ENCODE measurements at places on chromosomes 13 and 19.

DNA sequence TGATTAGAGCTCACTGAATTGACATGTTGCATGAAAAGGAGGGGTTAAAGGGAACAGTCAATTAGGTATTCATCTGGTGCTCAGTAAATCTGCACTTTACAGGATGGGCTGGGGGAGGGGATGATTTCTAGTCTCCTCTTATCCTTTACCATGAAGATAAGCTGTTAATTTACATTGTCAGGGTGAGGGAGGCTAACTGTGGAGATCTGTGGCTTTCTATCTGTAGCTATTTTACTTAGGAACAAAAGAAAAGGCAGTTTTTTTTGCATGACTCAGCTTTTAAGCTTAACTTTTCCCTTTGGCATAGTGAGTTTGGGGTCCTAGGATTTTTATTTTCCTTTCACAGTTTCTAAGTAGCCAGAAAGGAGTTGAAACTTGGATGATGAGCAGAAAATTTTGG lies 253.3 kb downstream of the LMO7 start:
- H3K27me3 ChIP-seq: no peaks in the 10 kb centered on the region
- H3K4me3 ChIP-seq: no peak overlapping the region
- no peak overlapping the region for H3K27ac ChIP-seq
- H3K4me1 ChIP-seq: no peaks in the 10 kb centered on the region
- DNase-seq: no peak

DNA sequence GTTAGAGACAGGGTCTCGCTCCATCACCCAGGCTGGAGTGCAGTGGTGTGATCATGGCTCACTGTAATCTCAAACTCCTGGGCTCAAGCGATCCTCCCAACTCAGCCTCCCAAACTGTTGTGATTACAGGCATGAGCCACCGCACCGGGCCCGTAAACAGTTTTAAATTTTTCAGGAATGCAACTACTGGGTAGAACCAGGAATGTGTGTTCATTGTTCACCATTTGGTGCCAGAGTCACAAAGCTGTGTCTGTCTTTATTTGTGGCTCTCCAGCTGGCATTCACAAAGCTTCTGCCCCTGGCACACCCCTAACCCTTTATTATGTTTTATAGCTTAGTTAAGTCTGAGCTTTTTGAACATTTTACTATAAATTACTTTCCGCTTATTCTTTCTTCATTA lies 19.8 kb upstream of the ACP7 start:
- no peaks in the 10 kb centered on the region for H3K4me1 ChIP-seq
- no peaks in the 10 kb centered on the region for H3K27me3 ChIP-seq
- H3K36me3 ChIP-seq: no peaks in the 10 kb centered on the region
- DNase-seq: no peak

DNA sequence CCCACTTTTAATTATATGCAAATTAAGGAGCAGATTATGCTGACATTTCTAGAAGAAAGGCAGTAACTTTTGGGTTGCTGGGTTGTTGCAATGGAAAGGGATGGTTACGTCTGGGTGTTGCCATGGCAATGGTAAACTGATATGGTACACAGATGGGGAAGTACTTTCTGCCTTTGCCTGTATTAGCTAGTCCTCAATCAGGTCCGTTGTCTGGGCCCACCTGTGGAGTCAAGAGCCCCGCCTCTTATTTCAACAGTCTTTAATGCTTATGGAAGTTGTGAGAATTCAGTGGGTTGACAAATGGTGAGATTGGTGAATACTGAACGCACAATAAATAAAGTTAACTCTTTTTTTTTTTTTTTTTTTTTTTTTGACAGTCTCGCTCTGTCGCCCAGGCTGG lies 30.6 kb upstream of the DPP9 start:
- H3K27me3 ChIP-seq: peaks cover 11% of the 10 kb centered on the region
- peak; percentile 33 for DNase-seq
- H3K4me1 ChIP-seq: no peaks in the 10 kb centered on the region
- no peak overlapping the region for H3K27ac ChIP-seq
- H3K4me3 ChIP-seq: no peak overlapping the region

DNA sequence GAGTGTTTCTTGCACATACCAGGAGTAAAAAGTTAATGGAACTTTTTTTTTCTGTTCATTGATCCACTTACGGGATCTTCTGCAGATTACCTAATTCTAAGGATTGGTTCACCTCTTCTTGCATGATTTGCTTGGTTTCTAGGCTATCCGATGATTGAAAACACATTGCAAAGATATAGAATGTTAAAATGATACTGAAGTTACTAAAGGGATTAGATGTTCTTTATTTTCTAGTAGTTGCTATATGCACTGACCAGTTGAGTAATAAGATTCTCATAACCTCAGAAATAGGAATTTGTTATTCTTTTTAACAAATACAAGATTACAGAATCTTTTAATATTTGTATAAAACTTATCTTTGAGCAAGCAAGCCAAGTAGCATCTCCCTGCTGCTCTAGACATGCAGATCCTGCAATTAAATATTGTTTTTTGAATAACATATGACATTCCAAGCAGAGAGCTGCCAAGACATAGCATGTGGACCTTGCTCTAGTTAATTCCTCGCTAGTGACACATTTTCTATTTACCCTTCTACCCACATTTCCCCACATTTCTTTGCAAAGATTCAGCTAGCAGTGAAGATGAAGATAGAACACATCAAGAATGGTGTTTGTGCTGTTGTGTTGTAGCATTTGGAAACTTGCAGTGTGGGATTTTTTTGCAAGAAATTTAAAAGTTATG lies 51.7 kb upstream of the RNF113B start:
- peaks cover 2% of the 10 kb centered on the region for H3K4me1 ChIP-seq
- H3K27me3 ChIP-seq: no peaks in the 10 kb centered on the region
- peak; percentile 38 for DNase-seq
- H3K4me3 ChIP-seq: no peak overlapping the region

DNA sequence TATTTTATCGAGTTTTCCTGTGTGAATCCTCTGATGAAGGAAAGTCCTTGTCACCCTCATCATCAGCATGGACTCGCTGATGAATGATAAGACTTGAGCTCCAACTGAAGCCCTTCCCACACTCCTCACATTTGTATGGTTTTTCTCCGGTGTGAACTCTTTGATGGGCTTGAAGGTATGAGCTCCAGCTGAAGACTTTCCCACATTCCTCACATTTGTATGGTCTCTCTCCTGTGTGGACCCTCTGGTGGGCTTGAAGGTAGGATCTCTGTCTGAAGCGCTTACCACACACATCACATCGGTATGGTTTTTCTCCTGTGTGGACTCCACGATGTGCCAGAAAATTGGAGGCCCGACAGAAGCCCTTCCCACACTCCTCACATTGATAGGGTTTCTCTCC lies 21.7 kb downstream of the ZNF45 start:
- no peak overlapping the region for H3K27ac ChIP-seq
- no peaks in the 10 kb centered on the region for H3K4me1 ChIP-seq
- peaks cover 44% of the 10 kb centered on the region for H3K36me3 ChIP-seq
- no peaks in the 10 kb centered on the region for H3K27me3 ChIP-seq

- peak overlapping the region; percentile 35 for H3K27ac ChIP-seq
- peaks cover 50% of the 10 kb centered on the region for H3K4me1 ChIP-seq
- DNase-seq: no peak
- no peak overlapping the region for H3K4me3 ChIP-seq
- H3K27me3 ChIP-seq: no peaks in the 10 kb centered on the region
These were observed 288.0 kb upstream of the MAB21L1 start for GRCh38 chr13:35764326-35765015.
